ENCODE measurements at places on chromosomes 11 and 22.
A peak's percentile ranks its signal among the peaks of the same experiment; 100 is the strongest.

DNA sequence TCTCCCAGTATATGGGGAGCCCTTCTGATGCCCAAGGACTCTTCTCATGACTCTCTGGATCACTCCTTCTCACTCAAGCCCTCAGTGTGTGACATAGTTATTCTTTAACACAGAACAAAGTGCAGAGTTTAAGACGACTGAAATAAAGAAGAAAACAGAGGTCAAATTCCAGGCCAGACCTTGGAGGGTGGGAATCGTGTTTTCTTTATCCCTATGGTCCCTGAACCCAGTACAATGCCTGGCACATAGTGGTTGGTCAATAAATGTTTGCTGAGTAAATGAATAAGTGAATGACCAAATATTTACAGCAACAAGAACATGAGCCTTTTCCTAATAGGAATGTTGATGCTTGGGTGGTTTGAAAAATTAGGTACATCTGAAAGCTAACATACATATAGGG, 28.8 kb downstream of the VSTM5 start:
- DNase-seq: no peak

DNA sequence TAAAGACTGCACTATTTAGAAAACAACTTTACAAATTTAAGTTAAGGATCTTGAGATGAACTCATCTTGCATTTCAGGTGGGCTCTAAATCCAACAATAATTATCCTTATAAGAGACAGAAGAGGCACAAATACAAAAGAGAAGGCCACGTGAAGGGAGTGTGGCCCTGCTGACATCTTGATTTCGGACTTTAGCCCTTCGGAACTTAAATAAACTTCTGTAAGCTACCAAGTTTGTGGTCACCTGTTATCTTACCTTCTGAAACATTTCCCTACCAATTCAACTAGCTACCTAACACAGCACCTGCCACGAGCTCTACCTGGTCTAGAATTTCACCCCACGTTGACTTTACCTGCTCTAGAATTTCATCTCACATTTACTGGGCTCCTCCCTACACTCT, 42.9 kb upstream of the ARHGAP32 start:
- DNase-seq: no peak

- no peak for DNase-seq
These were observed 72.1 kb upstream of the KCNQ1OT1 start for GRCh38 chr11:2771758-2772466.

DNA sequence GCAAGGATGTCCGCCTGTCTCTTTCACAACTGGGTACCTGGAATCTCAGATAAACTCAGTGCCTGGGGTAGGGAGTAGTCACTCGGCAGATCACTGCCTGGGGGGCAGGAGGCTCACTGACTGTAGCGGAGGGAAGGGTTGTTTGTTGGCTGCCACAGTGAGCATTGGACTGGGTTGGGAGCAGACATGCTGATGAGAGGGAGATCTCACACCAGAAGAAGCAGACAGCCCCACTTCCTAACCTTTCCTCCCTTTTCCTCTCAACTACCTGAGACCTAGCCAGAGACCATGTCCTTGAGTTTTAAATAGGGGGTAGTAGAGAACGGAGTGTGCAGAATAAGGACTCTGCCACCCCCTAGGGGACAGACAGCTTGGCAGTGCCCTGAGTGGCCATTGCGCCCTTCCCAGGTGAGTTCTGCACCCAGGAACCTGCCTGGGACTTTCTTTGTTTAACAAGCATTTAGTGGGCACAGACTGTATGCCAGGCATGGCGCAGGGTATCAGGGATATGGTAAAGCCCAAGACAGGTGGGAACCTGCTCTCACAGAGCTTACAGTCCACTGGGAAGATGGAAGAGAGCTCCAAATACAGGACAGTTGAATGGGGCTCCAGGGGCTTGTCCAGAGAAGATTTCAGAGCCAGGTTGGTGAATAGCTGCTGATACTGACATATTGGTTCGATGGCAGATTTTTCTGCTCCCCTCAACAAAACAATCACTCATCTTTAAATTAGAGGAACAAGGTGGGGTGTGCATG, 115.7 kb upstream of the NNMT start:
- DNase-seq: no peak

- peak; percentile 54 for DNase-seq
These were observed 9.8 kb upstream of the TBX1 start for GRCh38 chr22:19750507-19751490.

DNA sequence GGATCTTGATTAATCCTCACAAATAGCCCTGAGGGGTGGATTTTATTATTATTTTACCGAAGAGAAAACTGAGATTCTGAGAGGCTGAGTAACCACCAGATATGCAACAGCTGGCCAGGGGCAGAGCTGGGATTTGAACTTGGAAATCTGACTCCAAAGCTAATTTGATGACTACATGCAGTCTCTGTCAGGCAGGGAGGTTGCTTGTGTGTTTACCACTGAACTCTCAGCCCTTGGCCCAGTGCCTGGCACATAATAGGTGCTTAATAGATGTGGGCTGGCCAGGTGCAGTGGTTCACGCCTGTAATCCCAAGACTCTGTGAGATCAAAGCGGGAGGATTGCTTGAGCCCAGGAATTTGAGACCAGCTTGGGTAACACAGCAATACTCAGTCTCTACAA, 121.7 kb upstream of the CRYBB3 start:
- no peak for DNase-seq

DNA sequence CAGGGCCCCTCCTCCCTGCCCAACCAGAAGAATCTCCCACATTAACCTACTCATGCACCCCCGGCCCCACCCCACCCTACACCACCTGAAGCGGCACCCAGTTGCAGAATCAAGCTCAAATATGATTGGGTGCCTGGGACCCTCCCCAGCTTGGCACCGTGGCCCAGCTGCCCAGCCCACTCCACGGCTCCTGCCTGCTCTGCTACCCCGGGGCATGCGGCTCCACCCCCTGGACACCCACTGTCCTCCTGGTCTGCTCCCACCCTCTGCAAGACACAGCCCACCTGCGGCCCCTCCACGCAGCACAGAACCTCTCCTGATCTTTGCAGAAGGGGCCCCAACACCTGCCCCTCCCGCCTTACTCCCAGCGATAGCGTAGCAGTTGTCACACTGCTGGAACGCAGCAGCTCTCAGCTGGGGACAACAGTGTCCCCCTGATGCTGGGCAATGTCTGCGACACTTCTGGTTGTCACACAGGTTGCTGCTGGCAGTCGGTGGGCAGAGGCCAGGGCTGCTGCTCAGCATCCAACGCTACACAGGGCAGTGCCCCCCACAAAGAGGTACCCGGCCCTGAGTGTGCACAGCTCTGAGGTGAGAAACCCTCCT, 32.0 kb upstream of the TESMIN start:
- DNase-seq: no peak

- no peak for DNase-seq
These were observed 20.2 kb downstream of the GAB2 start for GRCh38 chr11:78397398-78397797.

DNA sequence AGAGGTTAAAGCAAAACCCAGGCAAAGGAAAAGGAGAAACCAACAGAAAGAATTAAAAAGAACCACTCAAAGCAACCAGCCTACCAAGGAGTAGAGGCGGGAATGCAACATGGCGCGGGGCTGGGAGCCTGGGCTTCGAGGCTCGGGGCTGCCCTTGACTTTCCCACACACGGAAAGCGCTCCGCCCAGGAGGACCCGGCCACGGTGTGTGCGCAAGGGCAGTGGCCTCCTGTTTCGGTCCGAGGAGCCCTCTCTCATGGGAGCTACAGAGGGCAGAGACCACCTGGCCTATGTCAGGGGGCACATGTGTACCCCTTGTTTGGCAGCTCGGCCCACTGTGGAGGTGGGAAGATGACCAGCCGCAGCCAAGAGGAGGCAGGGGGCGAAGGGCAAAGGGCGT, 55.9 kb downstream of the APOL1 start:
- no peak for DNase-seq

- DNase-seq: no peak
These were observed 11.3 kb downstream of the P2RY2 start for GRCh38 chr11:73229321-73229895.

DNA sequence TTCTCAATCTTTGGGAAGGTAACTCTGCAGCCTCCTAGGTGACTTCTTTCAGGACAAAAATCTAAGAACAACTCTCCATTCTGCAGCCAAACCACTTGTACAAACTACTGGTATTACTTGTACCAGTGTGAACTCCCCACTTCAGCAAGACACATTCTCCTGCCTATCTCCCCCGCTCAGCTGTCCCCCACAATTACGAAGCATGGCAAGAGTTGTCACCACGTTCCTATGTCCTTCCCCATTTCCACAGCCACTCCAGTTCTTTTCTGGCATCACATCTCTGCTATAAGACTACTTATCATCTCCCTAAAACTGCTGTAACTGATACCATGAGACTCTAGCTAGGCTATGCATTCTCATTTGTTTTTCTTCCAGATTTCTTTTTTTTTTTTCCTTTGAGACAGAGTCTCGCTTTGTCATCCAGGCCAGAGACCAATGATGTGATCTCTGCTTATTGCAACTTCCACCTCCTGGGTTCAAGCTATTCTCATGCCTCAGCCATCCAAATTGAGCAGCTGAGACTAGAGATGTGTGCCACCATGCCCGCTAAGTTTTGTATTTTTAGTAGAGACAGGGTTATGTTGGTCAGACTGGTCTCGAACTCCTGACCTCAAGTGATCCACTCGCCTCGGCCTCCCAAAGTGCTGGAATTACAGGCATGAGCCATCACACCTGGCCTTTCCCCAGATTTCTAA, 71.9 kb upstream of the CDON start:
- DNase-seq: no peak

All from amniotic stem cell (primary cell).